ENCODE measurements at places on chromosomes 4 and X.

GRCh38 chr4:145609481-145610427 is 9.4 kb upstream of the MMAA start:
- peak; percentile 40 for DNase-seq

DNA sequence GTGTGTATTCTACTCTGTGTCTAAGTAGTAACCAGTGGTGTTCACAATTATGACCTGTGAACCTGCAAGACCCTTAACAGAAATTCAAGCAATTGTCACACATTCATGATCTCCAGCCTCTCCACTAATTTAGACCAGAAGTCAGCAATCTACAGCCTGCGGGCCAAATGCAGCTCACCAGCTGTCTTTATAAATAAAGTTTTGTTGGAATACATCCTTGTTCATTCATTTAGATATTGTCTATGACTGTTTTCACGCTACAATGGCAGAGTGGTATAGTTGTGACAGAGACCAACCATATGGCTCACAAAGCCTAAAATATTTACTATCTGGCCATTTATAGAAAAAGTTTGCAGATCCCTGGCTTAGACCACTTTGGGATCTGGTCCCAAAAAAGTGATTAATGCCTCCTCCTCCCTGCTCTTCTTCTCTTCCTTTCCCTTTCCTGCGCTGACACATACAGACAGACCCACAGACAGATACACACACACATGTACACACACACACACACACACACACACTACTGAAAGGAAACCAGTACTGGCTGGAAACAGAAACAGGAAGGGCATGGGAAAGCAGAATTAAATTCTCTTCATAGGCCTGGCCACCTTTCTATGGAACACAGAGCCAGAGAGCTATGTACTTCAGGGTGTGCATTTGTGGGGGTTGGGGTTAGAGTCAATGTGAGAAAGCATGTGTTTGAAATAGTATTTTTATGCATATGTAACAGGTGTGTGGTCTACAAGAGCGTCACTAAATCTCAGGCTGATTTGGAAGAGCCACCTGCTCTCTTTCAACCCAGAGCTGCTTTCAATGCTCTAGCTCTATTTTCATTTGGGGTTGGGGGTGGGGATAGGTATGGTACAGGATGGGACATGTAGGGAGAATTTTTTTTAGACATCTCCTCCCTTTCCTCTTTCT is 49.7 kb upstream of the TMEM164 start:
- DNase-seq = no peak

- DNase-seq = no peak
These were observed 52.2 kb upstream of the FAT1 start for GRCh38 chr4:186775902-186776301.

DNA sequence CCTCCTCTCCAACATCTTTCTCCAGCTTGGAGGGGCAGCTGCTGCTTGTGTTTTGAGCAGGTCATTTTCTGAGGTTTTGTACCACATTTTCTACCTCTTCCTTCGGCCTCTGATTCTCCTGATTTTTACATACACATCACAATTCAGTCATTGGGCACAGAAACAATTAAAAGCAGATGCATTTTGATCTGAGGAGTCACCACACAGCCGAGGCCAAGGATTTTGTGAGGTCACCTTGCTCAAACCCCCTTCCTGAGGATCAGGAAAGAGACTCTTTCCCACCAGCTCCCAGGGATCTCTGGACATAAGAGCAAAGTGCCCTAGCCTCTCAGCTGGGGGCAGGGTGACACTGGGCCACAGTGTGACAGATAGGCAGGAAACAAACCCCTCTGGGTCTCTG is 5.4 kb upstream of the FATE1 start:
- no peak for DNase-seq

DNA sequence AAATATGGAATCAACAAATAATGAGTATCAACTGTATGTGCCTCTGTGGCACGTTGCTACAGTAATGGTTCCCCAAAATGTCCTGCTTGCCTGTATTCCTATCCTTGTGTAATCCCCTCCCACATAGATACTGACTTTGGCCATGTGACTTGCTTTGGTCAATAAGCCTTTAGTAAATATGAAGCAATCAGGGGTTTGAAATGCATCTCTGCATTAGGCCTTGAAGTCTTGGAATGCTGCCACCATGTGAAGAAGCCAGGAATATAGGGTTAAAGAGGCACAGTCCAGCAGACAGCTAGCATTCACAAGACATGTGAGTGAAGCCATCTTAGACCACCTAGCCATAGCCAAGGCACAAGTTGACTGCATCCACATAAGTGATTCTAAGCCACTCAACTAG is 190.9 kb downstream of the GABRB1 start:
- no peak for DNase-seq

- no peak for DNase-seq
These were observed 12.9 kb downstream of the ASIC5 start for GRCh38 chr4:155853189-155853588.

- no peak for DNase-seq
These were observed 34.6 kb upstream of the TMPRSS11D start for GRCh38 chr4:67918428-67918827.

- DNase-seq = peak; percentile 82
These were observed 11.4 kb downstream of the KLF3 start for GRCh38 chr4:38675146-38676121.

GRCh38 chr4:158970812-158971211 is 132.1 kb upstream of the RAPGEF2 start:
- no peak for DNase-seq

DNA sequence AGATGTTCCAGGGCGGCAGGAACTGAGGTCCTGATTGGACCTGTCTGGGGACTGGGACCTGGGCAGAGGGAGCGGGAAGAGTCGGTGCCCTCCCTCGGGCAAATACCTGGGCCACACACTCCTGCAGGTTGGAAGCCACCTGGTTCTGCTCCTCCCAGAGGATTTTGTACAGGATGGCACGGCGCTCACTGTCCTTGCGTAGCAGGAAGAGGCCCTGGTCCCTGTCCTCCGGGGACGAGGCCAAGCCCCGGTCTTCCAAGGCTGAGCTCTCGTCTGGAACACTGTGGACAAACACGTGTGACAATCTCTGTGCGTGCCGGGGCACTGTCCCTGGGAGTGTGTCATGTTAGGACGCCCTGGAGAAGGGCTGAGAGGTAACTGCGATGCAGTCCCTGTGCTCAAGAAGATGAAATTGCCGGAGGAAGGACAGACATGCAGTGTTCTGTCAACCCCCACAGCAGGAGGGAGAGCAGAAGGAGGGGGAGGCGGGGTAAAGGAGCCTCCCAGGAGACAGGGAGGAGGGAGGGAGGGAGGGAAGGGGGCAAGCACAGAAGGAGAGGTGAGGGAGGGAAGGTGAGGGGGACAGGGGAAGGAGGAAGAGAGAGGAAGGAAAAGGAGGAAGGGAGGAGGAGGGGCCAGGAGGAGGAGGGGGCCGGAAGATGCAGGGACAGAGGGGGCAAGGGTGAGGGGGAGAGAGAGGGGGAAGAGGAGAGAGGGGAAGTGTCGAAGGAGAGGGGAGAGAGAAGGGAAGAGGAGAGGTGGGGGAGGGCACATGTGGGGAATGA is 29.0 kb downstream of the PDHA1 start:
- DNase-seq = no peak

GRCh38 chr4:101762025-101762424 is 28.5 kb upstream of the BANK1 start:
- DNase-seq = no peak

DNA sequence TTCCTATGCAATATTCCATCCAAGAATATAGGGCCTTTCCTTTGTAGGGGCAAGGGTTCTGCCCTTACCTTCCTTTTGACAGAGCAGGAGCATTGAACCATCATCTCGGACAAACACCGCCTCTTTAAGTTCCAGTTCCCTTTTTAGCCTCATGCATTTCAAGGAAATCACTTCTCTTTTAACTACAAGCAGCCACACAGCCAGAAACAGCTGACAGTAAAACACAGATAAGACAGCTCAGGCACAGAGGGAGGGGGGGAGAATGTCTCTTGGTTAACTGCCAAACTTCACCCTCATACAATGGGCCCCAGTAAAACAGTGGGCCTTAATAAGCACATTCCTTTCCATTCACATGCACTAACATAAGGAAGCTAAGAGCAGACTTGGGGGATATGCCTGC is 648.3 kb downstream of the GABRG1 start:
- no peak for DNase-seq

GRCh38 chr4:76758996-76759395 is 138.9 kb downstream of the SOWAHB start:
- no peak for DNase-seq

- no peak for DNase-seq
These were observed 126.0 kb downstream of the LDB2 start for GRCh38 chr4:16772366-16772850.

GRCh38 chr4:1883583-1883982 is 12.4 kb downstream of the NSD2 start:
- no peak for DNase-seq

GRCh38 chr4:41573502-41574001 is 35.6 kb downstream of the LIMCH1 start:
- no peak for DNase-seq

DNA sequence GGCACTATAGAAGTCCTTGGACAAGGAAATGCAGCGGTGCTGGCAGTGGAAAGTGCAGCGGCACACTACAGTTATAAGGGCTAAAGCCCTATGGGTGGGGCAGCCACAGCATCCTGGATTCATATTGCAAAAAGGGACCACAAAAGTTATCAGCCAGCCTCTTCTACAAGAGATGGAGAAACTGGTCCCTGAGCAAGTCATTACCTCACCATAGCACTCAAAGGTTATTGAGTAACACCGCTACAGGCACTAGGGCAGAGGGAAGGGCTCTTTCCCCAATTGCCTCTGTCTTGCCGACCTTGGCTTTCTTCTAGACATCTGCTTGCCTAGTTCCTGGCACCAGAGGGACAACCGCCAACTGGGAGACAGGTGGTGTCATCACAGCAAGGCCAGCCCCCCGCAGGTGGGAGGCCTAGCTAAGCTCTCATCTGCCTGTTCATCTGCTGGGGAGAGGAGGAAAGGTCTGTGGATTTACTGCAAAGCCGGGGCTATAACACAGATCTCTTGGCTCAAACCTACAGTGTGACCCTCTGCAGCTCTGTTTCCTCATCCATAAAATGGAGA is 600.0 kb downstream of the BCOR start:
- DNase-seq = no peak

DNA sequence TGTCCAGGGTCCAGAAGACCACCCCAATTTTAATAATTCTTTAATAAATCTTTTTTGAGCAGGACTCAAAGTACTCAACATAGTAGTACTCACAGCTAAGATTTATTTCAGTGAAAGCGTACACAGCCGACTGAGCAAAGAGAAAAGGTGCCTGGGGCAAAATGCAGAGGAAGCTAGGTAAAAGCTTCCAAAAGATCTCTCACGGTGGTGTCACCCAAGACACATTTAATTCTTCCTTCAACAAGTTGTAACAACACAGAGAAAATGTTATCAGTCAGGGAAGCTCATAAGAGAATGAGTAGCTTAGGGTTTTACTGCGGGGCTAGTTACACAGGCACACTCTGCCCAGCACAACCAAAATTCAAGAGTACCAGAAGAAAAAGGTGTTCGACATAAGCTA is 201.1 kb downstream of the OPHN1 start:
- no peak for DNase-seq

- DNase-seq = peak; percentile 39
These were observed 218.2 kb downstream of the IDS start for GRCh38 chrX:149286940-149287349.

- DNase-seq = no peak
These were observed 84.8 kb upstream of the EDNRA start for GRCh38 chr4:147396105-147396504.

DNA sequence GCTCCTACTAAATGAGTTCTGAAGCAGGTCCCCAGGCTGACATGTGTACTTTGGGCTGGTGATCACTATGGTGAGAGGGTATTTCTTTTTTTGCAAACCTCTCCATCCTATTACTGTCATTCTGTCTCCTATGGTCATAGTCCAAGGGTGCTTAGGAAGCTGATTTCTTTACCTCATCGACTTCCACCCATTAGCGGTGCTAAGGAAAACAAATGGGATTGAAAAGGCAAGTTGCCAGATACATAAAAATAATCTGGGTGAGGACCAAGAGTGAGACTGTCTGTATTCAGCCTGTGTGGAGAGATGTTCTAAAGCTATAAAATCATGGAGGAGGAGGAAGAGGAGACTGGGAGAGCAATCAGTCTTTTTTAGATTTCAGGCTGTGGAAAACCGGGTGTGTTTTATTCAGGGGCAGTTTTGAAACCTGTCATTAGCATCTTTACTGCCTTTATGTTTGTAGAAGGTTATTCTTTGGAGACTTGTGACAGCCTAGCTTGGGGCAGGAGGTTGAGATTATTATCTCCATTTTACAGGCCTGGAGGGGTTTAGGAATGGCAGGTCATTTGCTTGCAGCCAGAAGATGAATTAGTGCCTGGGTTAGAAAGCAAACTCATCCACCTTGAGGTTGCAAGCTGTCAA is 1.9 kb downstream of the TMEM164 start:
- DNase-seq = no peak

- DNase-seq = no peak
These were observed 45.8 kb downstream of the TEX13B start for GRCh38 chrX:107936434-107936730.

DNA sequence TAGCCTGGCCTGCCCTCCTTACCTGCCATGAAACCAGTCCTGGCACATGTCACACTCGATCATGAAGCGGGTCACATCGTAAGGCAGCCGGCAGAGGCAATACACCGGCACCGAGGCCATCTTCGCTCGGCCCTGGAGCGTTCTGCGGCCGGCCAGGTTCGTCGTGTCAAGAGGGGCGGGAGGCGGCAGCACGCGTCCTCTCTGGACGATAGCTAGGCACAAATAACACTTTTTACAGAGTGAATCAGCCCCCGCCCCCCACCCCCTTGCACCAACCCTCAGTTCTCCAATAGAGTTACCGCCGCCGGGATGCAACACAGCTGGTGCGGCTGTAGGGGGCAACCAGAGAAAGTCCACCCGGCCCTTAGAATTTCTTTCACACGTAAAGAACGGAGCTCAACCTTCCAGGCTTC is 1.7 kb downstream of the PHF8 start:
- DNase-seq = peak; percentile 37

- DNase-seq = no peak
These were observed 46.2 kb downstream of the PDS5A start for GRCh38 chr4:39931441-39931901.

- no peak for DNase-seq
These were observed 29.3 kb downstream of the CTPS2 start for GRCh38 chrX:16683007-16683664.

DNA sequence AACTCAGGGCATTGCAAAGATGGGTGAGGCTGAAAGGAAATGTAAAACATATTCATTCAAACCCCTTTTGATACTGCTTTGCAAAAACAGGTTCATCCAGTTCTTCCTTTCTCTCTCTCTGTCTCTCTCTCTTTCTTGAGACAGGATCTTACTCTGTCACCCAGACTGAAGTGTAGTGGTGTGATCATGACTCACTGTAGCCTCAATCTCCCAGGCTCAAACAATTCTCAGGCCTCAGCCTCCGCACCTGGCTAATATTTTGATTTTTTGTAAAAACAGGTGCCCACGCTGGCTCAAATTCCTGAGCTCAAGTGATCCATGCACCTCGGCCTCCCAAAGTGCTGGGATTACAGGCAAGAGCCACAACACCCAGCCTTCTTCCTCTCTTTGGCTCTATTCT is 15.6 kb upstream of the DCHS2 start:
- DNase-seq = no peak
